ENCODE measurements at places on chromosomes 16 and 17. TPM values are rescaled to one million over a fixed set of nuclear protein-coding genes. Genes with fewer than 3 reads are reported as not detected.

- H3K4me3 ChIP-seq: no peak overlapping the region
- no peaks in the 10 kb centered on the region for H3K27me3 ChIP-seq
- H3K4me1 ChIP-seq: no peaks in the 10 kb centered on the region
- no peaks in the 10 kb centered on the region for H3K36me3 ChIP-seq
Observed at GRCh38 chr16:65958086-65958485, 408.4 kb upstream of the CDH5 start.

DNA sequence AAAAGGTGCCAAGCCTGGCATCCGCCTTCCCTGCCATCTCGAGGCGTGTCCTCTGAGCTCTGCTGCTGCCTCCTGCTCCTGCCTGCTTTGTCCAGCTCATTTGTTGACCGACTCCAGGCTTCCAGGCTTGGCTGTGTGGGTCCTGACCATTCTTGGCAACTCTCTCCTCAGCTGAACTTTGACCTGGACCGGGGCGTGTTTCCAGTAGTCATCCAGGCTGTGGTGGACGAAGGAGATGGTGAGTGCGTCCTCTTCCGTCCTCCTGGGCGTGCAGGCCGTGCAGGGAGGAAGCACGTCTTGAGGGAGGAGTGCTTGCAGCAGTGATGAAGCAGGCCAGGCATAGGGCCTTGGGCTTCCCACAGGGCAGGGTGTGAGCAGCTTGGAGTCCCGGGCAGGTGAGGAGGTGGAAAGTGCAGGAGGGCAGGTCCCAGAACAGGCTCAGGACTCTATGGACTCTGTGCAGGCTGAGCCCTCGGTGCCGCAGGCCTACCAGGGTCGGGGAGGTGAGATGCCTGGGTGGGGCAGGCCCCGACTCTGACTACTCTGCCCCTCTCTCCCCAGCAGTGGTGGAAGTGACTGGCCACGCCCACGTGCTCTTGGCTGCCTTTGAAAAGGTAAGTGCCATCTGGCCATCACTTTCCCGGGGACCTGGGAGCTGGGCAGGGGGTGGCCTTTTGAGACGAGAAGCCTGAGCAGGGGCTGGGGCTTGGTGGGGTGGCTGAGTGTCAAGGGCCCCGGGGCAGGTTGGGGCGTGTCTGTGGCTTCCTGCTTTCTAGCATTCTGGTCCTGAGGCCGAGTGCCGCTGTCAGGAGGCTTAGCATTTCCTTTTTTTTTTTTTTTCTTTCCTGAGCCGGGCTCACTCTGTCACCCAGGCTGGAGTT is 28.6 kb upstream of the NUDT16L1 start:
- H3K27ac ChIP-seq: peak overlapping the region; percentile 88
- peak; percentile 64 for DNase-seq
- H3K36me3 ChIP-seq: peaks cover 20% of the 10 kb centered on the region
- H3K4me1 ChIP-seq: peaks cover 45% of the 10 kb centered on the region
- H3K4me3 ChIP-seq: peak overlapping the region; percentile 67

DNA sequence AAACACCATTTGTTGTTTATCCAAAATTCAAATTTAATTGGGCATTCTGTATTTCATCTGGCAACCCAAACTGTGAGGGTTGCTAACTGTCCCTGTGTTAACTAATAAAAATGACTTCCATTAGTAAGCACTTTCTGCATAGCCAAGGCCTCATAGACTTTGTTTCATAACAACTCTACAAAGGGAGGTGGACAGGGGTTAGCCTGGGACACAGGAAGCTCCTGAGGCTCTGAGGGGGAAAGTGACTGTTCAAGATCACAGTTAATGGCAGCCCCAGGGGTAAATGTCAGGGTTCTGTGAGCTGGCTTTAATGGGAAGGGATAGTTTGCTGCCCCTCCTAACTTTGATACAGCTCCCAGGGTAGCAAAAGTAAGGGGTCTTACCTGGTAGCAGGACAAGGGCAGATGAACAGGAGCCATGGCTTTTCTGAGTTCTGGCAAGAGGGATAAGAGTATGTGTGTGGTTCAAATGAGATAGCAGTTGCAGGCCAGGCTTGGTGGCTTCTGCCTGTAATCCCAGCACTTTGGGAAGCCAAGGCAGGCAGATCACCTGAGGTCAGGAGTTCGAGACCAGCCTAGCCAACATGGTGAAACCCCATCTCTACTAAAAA is 2.2 kb downstream of the HEATR9 start:
- H3K4me1 ChIP-seq: peaks cover 25% of the 10 kb centered on the region
- H3K27ac ChIP-seq: no peak overlapping the region
- H3K36me3 ChIP-seq: peaks cover 2% of the 10 kb centered on the region
- H3K4me3 ChIP-seq: no peak overlapping the region

DNA sequence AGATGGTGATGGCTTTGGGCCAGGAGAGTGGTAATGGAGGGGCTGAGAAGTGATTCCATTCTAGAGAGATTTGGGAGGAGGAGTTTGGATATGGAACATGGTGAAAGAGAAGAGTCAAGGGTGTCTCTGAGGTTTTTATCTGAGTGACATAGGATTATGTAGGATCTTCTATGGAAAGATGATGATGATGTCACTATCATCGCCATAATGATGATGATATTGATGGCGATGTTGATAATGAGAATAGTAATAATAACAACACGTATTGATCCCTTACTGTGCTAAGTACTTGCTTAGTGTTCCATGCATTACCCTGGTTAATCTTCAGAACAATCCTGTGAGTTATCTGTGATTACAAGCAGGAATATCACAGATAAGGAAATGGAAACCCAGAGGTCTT is 16.6 kb downstream of the PDILT start:
- peaks cover 10% of the 10 kb centered on the region for H3K27me3 ChIP-seq
- H3K4me3 ChIP-seq: no peak overlapping the region
- no peaks in the 10 kb centered on the region for H3K36me3 ChIP-seq
- H3K27ac ChIP-seq: no peak overlapping the region
- no peaks in the 10 kb centered on the region for H3K4me1 ChIP-seq

GRCh38 chr16:337975-338575 is 14.4 kb downstream of the AXIN1 start:
- H3K27me3 ChIP-seq: no peaks in the 10 kb centered on the region
- peaks cover 19% of the 10 kb centered on the region for H3K36me3 ChIP-seq
- peaks cover 55% of the 10 kb centered on the region for H3K4me1 ChIP-seq
- no peak overlapping the region for H3K4me3 ChIP-seq

- DNase-seq: no peak
- no peak overlapping the region for H3K27ac ChIP-seq
- no peaks in the 10 kb centered on the region for H3K36me3 ChIP-seq
- H3K4me1 ChIP-seq: peaks cover 5% of the 10 kb centered on the region
Observed at GRCh38 chr17:65297916-65298315, 160.7 kb downstream of the RGS9 start.

GRCh38 chr17:82874011-82874835 is 34.4 kb upstream of the ZNF750 start:
- H3K27ac ChIP-seq: no peak overlapping the region
- no peak for DNase-seq
- no peaks in the 10 kb centered on the region for H3K27me3 ChIP-seq
- no peak overlapping the region for H3K4me3 ChIP-seq

- peak overlapping the region; percentile 79 for H3K4me3 ChIP-seq
- peaks cover 15% of the 10 kb centered on the region for H3K36me3 ChIP-seq
- no peak for DNase-seq
- no peak overlapping the region for H3K27ac ChIP-seq
Observed at GRCh38 chr17:74214484-74215341, 1.3 kb downstream of the TTYH2 start.

GRCh38 chr17:40091691-40092397 is 8.5 kb downstream of the NR1D1 start:
- no peak overlapping the region for H3K4me3 ChIP-seq
- DNase-seq: no peak

DNA sequence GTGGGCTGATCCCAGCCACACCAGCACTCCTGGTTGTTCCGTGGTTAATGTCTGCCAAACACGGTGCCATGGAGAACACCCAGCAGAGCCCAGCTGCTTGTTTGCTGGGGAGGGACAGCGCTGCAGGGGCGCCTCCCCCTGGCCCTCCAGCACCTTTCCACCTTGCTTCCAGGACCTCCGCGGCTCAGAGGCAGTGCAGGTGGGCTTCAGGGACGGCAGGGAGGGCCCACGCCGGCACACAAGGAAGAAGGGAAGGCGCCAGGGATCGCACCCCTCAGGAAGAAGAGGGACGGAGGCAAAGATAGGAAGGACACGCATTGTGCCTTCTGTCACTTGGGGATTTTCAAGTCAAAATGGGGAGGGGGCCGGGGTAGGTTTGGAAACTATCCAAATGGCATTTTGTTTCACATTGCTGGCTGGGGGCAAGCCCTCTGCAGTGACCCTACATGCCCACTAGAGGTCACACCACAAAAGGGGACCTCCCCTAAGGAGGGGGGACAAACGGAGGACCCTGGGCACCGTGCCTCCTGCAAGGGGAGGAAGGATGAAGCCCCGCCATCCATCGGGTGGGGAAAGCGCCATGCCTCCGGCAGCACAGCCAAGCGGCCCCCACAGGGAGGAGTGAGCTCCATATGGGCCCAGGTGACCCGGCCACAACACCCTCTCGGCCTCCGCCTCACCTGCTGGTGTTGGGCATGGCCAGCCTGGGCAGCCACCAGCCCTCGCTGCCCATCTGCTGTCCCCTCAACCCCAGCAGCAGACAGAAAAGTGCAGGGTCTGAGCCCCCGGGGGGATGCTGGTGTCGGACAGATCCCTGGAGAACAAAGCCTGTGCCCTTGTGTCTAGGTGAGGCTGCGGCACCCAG is 7.5 kb upstream of the C16orf95 start:
- H3K4me1 ChIP-seq: peaks cover 7% of the 10 kb centered on the region
- no peaks in the 10 kb centered on the region for H3K27me3 ChIP-seq
- H3K27ac ChIP-seq: no peak overlapping the region

- H3K4me3 ChIP-seq: no peak overlapping the region
- H3K27ac ChIP-seq: no peak overlapping the region
- peaks cover 9% of the 10 kb centered on the region for H3K4me1 ChIP-seq
- peaks cover 3% of the 10 kb centered on the region for H3K36me3 ChIP-seq
Observed at GRCh38 chr16:8885674-8886592, 3.8 kb downstream of the LITAFD start.

GRCh38 chr17:385178-385835 is 32.7 kb upstream of the RPH3AL start:
- H3K4me3 ChIP-seq: peak overlapping the region; percentile 50
- H3K27me3 ChIP-seq: peaks cover 10% of the 10 kb centered on the region
- peak; percentile 24 for DNase-seq
- H3K27ac ChIP-seq: no peak overlapping the region
- H3K36me3 ChIP-seq: no peaks in the 10 kb centered on the region

DNA sequence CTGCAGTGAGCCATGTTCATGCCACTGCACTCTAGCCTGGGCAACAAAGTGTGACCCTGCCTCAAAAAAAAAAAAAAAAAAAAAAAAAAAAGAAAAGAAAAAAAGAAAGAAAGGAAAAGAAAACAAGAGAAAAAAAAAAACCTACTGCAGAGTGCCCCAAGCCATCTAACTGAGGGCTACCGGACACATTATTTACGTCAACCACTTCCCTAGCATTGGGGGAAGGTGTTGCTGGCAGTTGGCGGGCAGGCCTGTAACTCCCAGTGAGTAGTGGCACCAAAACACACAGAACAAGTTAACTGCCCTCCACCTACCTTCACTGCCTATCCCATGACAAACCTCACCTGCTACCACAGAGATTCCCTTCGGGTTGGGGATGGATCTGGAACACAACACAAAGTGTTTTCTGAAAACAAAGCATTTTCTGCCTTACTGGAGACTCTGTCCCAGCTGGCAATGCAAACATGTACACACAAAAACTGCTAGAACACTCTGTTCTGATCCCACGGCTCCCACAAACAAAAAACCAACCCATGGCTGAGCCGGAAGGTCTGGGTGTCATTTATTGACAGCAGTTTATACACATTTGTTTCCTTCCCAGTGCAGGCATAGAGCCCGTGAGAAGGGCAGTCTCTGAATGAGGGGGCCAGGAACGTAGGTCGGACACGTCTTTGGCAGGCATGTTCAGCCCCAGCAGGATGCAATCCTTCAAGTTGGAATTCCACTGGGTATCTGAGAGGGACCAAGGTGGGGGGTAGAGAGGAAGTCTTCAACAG is 11.0 kb downstream of the PHB1 start:
- H3K4me3 ChIP-seq: no peak overlapping the region
- H3K27ac ChIP-seq: peak overlapping the region; percentile 68
- H3K4me1 ChIP-seq: peaks cover 38% of the 10 kb centered on the region
- no peaks in the 10 kb centered on the region for H3K27me3 ChIP-seq

DNA sequence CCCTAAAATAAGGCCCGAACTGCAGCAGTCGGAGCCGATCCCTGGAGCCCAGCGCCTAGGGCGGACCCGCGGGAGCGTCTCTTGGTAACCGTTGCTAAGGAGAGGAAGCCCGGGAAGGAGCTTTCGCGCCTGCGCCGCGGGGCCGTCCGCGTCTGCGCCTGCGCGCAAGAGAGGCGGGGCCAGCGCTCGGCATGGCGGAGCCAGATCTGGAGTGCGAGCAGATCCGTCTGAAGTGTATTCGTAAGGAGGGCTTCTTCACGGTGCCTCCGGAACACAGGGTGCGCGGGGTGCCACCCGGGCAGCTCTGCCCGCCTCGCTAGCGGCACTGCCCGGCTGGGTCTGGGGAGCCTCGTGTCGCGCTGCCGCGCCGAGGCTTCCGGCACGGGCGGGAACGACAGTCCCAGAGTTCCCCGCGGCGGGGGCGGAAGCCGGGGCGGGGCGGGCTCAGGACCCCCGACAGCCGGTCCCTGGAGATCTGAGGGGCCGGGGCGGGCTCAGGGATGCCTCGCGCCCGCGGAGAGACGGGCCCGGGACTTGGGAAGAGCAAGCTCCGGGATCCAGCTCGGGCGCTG is at the start of gene CDK10:
Gene CDK10, plus strand, starts transcription at position 170 of the 572 bp plus-strand sequence. Its CDS starts 22 bp downstream, at position 192.
- peaks cover 24% of the 10 kb centered on the region for H3K36me3 ChIP-seq
- H3K27ac ChIP-seq: peak within 1 kb of the TSS; percentile 94
- peak; percentile 94 for DNase-seq

GRCh38 chr17:81396722-81397313 is 1.6 kb downstream of the BAHCC1 start:
- peaks cover 79% of the 10 kb centered on the region for H3K27me3 ChIP-seq
- no peaks in the 10 kb centered on the region for H3K36me3 ChIP-seq
- no peak overlapping the region for H3K27ac ChIP-seq
- peak; percentile 46 for DNase-seq
- H3K4me3 ChIP-seq: no peak overlapping the region
- peaks cover 22% of the 10 kb centered on the region for H3K4me1 ChIP-seq

GRCh38 chr16:31138621-31139578 is 3.4 kb upstream of the PRSS8 start:
- H3K4me3 ChIP-seq: no peak overlapping the region
- peaks cover 9% of the 10 kb centered on the region for H3K4me1 ChIP-seq
- H3K27ac ChIP-seq: no peak overlapping the region
- H3K27me3 ChIP-seq: no peaks in the 10 kb centered on the region
- H3K36me3 ChIP-seq: no peaks in the 10 kb centered on the region

- H3K27ac ChIP-seq: no peak overlapping the region
- H3K27me3 ChIP-seq: no peaks in the 10 kb centered on the region
- no peaks in the 10 kb centered on the region for H3K4me1 ChIP-seq
- H3K36me3 ChIP-seq: peaks cover 16% of the 10 kb centered on the region
Observed at GRCh38 chr17:37327341-37328090, 48.3 kb upstream of the C17orf78 start.

The KRT25 gene
- total RNA-seq: not detected

The IRX5 gene
- not detected for total RNA-seq

The CDH1 gene
- 0.21 TPM for total RNA-seq

The CCDC200 gene
- not detected for total RNA-seq

The NIP7 gene
- 70.1 TPM for total RNA-seq

The SCARF1 gene
- 2.5 TPM for total RNA-seq

The RPL26 gene
- total RNA-seq: 2,835 TPM

The TBC1D3G gene
- total RNA-seq: not detected

Measured in activated naive CD8-positive, alpha-beta T cell treated with anti-CD3 and anti-CD28 coated beads for 36 hours (primary cell).